ENCODE measurements at places on chromosomes 3 and 15. TPM values are rescaled to one million over a fixed set of nuclear protein-coding genes. Genes with fewer than 3 reads are reported as not detected.

Gene DGKG
- 4.8 TPM for polyA plus RNA-seq

Gene PPP2R3A
- polyA plus RNA-seq: 26.6 TPM

Gene UBXN7
- 20.6 TPM for polyA plus RNA-seq

Gene TEX55
- polyA plus RNA-seq: not detected

Gene AGTR1
- 0.20 TPM for polyA plus RNA-seq

Gene EHHADH
- 4.2 TPM for polyA plus RNA-seq

Gene GNAI2
- polyA plus RNA-seq: 661 TPM

Gene TMEM87A
- 37.4 TPM for polyA plus RNA-seq

Gene HESX1
- polyA plus RNA-seq: 0.46 TPM

Gene CCDC191
- 1.7 TPM for polyA plus RNA-seq

Gene SORD
- 33.9 TPM for polyA plus RNA-seq

Gene OXTR
- polyA plus RNA-seq: 58.7 TPM

Gene RETNLB
- polyA plus RNA-seq: not detected

Gene CELF6
- polyA plus RNA-seq: 0.10 TPM

Gene C3orf85
- not detected for polyA plus RNA-seq

Gene ZNF619
- 3.9 TPM for polyA plus RNA-seq

Gene OSBPL10
- polyA plus RNA-seq: 13.2 TPM

Gene VIPR1
- polyA plus RNA-seq: not detected

Gene CNTN4
- polyA plus RNA-seq: not detected

Gene FOXL2NB
- polyA plus RNA-seq: 0.04 TPM

Gene PARP9
- 24.4 TPM for polyA plus RNA-seq

Gene ZDHHC19
- polyA plus RNA-seq: not detected

Gene AGBL1
- polyA plus RNA-seq: not detected

Gene ARID3B
- 1.6 TPM for polyA plus RNA-seq

Gene KBTBD12
- polyA plus RNA-seq: not detected

Gene P3H2
- 32.6 TPM for polyA plus RNA-seq

Gene CLDN16
- 0.04 TPM for polyA plus RNA-seq
